ENCODE measurements at places on chromosomes 3 and 15.

GRCh38 chr3:108437439-108437838 is 73.0 kb downstream of the MYH15 start:
- DNase-seq = no peak

DNA sequence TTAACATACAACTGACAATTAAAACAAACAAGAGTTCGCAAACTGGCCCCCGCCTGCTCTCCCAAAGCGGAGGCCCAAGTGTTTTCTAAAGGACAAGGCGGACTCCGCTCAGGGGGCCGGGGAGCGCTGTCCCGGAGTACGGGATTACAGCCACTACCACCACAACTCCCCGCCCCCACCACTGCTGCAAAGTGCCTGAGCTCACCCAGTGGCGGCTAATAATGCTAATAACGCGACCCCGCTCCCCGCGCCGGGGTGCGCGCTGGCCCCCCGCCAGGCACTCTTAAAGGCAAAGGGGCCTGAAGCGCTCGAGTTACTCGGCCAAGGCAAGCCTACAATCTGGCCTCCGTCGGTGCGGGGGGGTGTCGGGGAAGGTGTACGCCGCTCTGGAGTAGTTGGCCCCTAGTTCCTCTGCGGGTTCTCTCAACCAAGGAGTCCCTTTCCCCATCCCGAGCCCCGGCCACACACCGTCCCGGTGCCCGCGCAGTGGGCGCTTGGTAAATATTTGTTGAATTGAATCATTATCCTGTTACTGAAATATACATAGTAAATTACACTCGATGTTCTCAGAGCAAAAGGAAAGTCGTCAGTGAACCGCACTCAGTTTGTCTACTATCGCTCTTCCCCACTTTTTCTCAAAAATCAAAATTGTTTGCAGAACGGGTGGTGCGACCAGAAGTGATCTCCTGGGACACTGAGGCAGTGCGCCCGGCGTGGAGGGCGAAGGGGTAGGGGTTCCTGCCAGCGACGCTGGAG is 827 bp downstream of the WNT5A start:
- DNase-seq = peak; percentile 92

- DNase-seq = no peak
These were observed 71.7 kb downstream of the RPLP1 start for GRCh38 chr15:69524296-69524695.

DNA sequence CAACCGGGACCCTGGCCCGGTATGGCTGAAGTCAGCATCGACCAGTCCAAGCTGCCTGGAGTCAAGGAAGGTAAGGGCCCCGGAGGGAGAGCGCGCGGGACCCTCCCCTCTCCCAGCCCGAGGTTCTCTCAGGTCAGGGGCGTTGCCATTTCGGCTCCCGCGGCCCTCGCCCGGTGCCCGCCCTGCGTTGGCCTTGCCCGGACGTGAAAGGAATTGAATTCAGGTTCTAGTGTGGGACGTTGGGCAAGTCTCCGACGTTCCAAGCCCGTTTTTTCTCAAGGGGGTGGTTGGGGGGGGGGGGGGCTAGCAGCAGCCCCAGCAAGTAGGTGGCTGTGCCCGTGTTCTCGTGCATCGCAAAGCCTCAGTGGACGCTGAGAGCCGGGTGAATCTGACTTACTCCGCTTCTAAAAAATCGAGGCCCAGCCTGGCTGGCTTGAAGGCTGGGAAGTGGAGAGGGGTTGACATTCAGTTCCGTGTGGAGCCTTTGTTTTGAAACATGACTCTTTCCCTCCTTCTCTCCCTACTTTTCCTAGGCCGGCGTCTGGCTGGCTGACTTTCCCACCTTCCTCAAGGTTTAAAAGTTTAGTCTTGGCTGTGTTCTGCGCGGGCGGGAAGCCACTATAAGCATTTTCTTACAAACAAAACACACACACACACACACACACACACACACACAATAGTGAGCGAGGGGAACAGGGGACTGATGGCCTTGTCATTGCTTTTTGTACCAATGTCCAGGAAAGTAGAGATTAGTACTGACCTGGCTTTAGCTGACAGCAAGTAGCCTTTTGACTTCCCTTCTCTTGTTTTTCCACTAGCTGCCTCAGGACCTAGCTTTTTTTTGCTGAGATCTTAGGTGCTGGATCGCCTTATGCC is at the start of gene UTS2B:
Gene UTS2B (minus strand): TSS at position 873 of the 876 bp plus-strand sequence. CDS start 48,337 bp downstream, outside the sequence.
- peak; percentile 68 for DNase-seq

GRCh38 chr3:30688776-30689641 is 82.6 kb downstream of the TGFBR2 start:
- DNase-seq = peak; percentile 36

DNA sequence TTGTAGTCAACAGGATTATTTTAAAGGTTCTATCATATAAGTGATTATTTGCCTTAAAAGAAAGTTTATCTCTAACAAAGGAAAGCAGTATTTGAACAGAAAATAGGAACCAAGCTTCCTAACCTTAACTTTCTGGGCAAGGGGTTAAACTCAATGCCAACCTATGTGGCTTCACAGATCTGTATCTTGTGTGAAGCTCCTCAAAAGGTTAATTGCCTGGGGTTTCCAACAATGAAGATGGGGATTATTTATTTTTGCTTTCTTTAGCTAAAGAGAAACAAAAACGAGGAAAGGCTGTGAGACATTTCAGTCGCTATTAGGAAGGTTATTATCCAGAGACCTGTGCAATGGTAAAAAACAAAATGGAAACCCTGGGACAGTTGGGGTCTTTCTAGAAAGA is 1.1 kb upstream of the WDR82 start:
- no peak for DNase-seq

- peak; percentile 9 for DNase-seq
These were observed 34.6 kb upstream of the FGD5 start for GRCh38 chr3:14784087-14784681.

DNA sequence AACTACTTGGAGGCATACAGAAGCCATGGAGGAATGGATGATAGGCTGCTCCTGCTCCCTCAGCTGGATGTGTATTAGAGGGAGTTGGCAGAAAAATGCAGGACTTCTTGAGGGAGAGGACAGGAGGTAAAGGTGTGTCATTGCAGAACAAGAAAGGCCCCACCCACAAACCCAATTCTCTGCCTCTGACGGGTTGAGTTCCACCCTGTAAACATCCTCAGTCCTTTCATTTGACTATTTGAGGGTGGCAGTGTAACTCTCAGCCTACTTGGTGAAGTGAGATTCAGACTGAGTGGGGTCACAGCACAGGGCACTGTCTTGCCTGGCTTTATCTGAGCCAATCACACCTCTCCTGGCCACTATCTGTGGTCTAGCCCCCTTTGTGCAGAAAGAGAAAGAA is at the start of gene TPRG1:
Gene TPRG1 (plus strand): TSS at position 265 of the 400 bp plus-strand sequence. CDS start 35,414 bp downstream, outside the sequence.
- no peak for DNase-seq

DNA sequence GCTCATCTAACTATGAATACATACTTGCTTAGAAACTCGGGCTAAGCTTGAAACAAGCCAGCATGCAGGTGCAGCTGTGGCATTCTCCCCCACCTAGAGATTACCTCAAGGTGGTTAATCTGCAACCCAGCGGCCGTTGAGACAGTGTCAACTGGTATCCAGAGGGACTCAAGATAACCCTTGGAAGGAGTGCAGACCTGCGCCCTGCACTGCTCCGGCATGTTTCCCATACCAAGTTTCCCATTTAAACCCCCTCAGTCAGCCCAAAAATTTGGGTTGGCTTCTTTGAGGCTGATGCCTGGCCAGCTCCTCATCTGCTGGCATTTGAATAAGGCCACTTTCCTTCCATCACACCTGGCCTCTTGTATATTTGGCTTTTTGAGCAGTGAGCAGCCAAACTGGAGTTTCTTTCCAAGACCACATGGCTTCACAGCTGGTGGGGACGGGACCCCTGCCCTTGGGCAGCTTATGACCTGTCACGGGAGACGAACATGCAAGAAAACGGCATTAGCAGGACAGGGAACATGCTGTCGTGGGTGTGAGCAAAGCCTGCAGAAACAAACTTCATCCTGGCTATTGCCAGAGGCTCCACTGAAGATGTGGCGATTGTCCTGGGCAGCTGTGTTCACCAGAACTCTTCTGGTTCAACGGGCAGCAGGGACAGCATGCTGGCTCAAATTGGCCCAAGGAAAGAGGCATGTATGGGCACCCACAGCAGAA is 98.2 kb downstream of the PLXNA1 start:
- DNase-seq = no peak

GRCh38 chr3:123089611-123090331 is 22.9 kb downstream of the PDIA5 start:
- no peak for DNase-seq

- DNase-seq = no peak
These were observed 89.4 kb upstream of the CDAN1 start for GRCh38 chr15:42826251-42826890.
